ENCODE measurements at places on chromosomes 16 and 17.

DNA sequence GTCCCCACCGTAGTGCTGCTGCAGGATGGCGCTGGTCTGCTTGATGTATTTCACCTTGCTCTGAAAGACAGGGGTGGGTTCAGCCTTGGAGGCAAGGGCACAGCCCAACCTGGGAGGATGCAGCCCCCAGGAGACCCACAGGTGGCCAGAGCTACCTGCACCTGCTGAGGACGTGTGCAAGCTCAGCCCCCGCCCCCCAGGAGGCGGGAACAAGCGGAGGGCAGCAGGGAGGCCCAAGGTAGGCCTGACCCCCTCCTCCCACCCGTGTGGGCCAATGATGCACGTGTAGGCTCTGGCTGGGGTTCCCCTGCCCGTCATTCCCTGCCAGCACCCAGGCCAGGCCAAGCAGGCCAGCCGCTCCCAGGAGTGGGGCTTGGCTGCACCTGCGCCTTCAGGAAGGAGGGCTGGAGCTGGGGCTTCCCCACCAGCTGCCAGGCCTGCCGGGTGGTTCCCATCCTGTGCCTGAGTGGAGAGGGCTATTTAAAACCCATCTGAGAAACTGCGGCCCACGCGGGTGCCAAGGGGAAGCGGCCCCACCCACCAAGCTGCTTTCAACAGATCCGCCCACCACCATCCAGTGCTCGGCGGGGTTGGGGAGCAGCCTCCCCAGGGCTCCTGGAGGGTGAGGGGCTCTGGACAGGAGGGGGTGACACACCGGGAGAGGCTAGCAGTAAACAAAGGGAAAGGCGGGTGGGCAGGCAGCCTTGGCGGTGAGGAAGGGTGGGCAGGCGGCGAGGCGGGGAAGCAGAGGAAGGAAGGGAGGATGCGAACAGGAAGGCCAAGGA lies 3.8 kb downstream of the NTHL1 start:
- DNase-seq: no peak

- peak; percentile 40 for DNase-seq
Observed at GRCh38 chr17:28744104-28744971, 527 bp downstream of the TRAF4 start.

DNA sequence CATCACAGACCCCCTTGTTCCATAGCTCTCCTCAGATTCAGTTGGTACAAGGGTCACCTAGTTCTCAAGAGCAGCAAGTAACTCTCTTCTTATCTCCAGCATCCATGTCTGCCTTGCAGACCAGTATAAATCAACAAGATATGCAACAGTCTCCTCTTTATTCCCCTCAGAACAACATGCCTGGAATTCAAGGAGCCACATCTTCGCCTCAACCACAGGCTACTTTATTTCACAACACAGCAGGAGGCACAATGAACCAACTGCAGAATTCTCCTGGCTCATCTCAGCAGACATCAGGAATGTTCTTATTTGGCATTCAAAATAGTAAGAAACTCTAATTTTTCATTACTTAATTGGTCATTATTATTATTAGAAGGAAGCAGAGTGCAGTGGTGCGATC lies 32.4 kb downstream of the NQO1 start:
- DNase-seq: no peak

- DNase-seq: no peak
Observed at GRCh38 chr17:13919818-13920217, 149.5 kb upstream of the COX10 start.
